ENCODE measurements at places on chromosomes 11 and 22.

DNA sequence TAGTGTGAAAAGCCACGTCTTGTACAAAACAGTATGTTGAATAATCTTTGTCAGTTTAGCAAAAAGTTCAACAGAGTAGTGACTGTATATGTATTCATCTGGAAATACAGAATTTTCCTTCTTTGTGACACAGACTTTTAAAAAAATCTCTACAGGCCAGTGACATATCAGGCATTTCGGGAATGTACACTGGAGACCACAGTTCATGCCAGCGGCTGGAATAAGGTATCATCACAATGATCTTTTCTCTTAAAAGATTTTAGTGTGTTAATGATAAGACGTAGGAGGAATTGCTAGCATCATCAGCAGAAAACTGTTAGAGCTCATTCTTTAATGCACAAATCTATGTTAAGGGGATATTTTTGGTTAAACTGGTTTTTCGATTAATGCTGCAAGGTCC is 57.4 kb downstream of the BCL2L13 start:
- no peak for DNase-seq

DNA sequence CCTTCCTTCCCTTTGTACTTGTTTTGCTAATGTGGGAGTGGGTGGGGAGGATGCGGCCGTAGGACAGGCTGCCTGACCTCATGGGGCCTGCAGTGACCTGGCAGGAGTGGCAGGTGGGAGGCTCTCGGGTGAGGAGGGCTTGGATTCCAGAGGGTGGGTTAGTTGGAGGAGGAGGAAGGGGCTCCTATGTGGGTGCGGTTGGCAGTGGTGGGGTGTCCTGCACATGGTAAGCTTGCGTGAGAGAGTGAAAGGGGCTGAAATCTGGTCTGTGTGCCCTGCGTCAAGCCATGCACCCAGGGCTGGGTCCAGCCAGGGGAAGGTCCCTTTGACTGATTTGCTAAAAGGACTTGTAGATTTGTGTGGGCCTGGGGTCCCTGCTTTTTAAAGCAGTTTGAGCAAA is 90.7 kb upstream of the OR4B1 start:
- no peak for DNase-seq

GRCh38 chr11:84922212-84922805 is 704.8 kb downstream of the DLG2 start:
- no peak for DNase-seq

- DNase-seq = no peak
Measured at GRCh38 chr11:123700772-123701171, 40.7 kb downstream of the ZNF202 start.

GRCh38 chr11:112962579-112963367 is 1.6 kb downstream of the NCAM1 start:
- no peak for DNase-seq

- DNase-seq = no peak
Measured at GRCh38 chr11:117923275-117923674, 5.9 kb downstream of the TMPRSS13 start.

- DNase-seq = no peak
Measured at GRCh38 chr11:113073290-113073953, 112.2 kb downstream of the NCAM1 start.

- DNase-seq = peak; percentile 72
Measured at GRCh38 chr11:133966921-133967598, 10.3 kb upstream of the IGSF9B start.

GRCh38 chr22:37310815-37311595 is 28.7 kb downstream of the CYTH4 start:
- DNase-seq = no peak

GRCh38 chr11:13674799-13675509 is 6.5 kb downstream of the FAR1 start:
- DNase-seq = no peak

GRCh38 chr11:28984231-28984630 is 876.0 kb downstream of the METTL15 start:
- no peak for DNase-seq

GRCh38 chr22:30310881-30311771 is 15.6 kb downstream of the TBC1D10A start:
- no peak for DNase-seq

DNA sequence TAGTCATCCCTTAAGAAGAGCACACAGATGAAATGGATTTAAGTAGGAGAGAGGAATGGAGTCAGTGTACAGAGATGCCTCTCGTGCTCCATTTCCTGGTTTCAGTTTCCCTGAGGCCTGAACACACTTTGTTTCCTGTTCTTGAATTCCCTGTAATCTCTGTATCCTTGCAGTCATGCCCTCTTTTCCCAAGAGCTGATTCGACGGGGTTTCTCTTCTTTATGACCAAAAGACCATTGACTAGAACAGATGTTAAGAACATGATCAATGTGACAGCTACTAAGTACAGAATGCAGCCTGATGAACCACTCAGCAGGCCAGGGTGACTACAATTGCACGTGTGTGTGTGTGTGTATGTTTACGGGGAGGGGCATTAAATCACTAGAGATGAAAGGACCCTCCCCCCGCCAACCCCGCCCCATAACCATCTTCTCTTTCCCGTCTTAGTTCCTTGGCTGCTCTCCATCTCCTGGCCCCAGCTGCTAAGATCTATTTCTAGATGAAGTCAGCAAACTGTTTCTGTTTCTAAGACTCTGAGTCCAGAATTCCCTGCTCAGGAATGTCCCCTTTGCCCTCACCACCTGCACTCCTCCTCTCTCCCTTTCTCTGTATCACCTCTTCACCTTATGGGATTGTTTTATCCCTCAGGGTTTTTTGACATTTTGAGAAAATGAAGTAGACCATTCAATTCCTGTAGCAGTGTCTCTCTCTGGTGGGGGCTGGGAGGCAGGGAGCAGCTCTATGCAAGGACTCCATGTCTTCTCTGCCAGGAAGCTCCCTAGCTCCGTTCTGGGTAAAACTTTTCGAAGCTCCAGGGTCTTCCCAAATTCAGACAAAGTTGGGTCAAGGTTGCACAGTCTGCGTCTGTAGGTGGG is 26.0 kb downstream of the SLC22A6 start:
- no peak for DNase-seq
